ENCODE measurements at places on chromosomes 16 and 17.
A peak's percentile ranks its signal among the peaks of the same experiment; 100 is the strongest.

DNA sequence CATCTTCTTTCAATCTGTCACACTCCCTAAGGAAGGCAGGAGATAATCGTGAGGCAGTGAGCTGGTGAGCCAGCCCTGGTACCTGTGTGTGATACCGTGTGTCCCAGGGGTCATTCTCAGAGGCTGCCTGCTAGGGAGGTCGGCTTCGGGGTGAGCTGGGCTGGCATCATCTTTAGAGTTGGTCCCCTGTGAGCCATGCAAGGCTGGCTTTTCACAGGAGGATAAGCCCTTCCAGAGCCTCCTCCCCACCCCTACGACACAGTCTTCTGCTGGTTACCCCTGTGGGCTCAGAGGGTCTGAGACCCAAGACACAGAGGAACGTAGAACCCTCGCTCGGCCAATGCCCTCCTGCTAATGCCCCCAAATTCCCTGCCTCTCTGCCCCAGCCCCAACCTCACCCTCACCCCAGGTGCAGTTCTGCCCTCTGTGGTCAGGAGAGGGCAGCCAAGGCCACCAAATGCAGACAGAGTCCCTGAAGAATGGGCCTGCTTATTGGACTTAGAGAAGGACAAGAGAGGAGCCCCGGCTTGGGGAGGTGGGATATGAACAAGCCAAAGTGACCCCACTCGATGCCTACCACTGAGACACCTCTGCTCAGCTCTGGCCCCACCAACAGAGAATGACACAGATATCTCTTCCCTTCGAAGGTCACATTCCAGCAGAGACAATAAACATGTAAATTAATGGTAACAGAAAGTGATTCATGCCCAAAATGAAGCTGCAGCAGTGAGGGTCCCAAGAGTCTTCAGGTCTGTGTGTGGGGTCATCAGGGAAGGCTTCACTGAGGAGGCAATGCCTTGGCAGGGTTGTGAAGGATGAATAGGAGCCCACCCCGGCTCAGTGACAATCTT is 80.8 kb upstream of the CCL1 start:
- peak; percentile 13 for DNase-seq

DNA sequence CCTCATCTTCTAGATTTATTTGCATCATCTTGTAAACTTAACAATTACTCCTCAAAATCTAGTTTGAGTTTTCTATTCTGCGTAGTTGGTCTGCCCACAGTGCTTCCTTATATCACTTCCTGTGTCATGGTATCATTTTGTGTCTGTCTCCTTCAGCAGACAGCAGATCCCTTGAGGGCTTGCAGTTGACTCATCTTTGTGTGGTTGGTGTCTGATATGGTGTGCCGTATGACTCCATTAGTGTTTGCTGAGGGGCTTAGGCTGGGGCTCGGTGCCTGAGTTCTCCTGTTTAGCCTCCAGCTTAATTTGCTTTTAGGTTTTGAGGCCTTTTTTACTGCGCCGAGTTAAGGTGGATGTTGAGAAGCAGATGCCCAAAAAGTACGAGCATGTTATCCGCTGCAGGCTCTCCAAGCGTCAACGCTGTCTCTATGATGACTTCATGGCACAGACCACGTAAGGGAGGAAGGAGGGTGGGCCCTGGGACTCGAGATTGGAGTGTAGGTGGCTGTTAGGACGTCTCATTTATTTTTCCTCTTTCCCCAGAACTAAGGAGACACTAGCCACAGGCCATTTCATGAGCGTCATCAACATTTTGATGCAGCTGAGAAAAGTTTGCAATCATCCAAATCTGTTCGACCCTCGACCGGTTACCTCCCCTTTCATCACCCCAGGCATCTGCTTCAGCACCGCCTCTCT is 16.9 kb downstream of the SRCAP start:
- peak; percentile 61 for DNase-seq

- DNase-seq: no peak
These were observed 114.9 kb upstream of the TOM1L1 start for GRCh38 chr17:54785643-54786268.

DNA sequence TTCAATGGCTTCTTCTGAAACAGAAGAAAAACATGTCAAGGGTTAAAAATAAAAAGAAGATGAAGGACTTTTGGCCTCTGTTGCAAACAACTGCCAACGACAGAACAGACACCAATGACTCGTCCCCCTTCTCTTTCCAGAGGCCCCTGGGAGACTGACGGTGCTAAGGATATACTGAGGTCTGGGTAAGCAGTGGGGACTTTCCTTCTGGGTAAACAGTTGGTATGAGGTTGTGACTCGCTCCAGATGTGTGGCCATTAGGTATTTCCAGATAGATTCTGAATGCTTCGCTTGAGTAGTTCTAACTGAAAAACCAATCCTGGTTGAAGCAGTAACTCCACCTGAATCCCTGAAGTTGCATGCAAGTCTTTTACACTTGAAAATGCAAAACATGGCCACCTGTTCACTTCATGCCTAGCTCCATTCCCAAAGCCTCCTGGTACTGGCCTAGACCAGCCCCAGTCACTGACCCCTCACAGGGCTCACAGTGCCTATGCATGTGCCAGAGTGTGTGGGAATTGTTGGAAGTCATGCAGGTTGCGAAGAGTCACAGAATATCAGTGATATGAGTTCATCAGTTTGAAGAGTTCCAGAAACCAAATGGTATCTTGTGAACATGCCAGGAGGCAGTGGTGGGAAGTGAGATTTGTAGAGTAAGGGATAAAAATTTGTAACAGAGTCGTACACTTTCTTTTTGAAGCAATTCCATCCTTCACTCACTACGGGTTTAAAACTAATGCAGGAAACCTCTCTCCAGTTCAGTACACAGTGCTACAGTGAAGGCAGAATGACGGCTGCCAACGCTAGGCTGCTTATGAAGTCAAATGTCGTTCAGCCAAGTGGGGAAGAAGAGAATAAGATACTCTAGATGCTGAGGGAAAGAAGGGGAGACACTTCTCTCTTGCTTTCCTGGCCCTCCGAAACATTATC is 217.8 kb downstream of the ZFHX3 start:
- peak; percentile 8 for DNase-seq

DNA sequence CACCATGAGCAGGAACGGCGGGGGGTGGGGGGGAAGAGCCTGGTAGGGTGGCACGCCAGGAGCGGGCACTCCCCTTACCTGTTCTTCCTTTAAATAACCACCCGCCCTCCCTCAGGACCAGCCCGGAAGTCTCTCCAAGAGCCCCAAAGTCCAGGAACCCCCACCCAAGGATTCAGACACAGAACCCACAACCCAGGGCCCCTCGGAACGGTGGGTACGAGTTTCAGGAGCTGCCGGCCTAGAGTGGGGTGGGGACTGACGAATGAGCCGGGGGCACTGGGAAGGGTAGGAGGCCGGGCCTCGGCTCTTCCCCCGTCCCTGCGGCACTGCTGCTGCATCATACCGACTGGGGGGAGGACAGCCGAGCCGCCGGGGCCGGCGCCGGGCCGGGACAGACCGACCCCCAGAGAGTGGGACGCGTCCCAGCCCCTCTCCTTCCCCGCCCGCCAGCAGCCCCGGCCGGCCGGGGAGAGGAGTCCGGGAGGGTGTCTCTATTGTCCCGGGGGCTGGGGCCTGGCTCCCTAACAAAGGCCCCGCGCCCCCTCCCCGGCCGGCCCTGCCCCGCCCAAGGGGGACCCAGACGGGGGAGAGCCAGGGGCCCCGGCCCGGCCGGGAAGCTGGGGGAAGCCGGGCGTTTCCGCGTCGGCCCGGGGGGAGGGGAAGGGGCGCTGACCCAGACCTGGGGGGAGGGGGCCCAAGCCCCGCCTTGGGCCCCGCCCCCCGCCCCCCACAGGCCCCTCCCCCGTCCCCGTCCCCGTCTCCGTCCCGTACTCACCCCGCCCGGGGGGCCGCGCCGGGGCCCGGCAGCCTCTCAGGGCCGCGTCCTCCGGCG is 747 bp downstream of the ATXN7L3 start:
- DNase-seq: peak; percentile 53

DNA sequence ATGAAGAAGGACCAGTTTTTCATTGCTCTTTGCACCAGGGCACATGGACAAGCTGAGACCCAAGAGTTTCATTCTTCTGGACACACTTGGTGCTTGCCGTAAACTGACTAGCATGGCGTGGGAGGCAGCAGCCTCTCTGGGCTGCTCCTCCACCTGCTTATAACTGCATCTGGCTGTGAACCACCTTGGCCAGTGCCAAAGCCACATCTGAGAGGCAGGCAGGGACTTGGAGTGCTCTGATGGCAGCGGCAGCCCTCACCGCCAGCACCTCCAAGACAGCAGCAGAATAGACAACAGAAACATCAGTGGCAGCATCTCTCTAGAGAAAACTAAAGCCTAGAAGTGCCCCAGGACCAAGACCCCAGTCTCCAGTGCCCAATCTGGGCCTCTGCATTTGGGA is 4.7 kb downstream of the KRT37 start:
- no peak for DNase-seq

DNA sequence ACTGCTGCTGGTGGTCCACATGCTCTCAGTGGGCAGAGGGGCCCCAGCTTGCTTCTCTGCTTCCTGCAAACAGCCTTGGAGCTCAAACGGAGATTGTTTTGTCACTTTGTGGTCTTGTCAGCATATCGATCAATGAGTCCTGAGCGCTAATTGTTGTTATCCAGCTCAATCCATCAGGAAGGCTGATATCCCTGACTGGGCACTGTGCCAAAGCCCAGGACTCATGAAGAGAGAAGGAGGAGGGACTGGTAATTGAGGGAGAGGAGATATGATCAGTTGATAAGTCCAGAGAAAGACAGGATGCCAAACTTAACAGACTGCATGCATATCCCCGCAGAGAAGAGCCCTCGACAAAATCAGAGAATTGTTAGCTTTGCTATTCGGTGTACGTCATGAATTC is 58.6 kb upstream of the DNAH9 start:
- no peak for DNase-seq
